NCI-H2227 treated with DMSO at 0.1 percent for 48 hours (cell line): ENCODE measurements at places on chromosomes 6 and 20.

GRCh38 chr20:61937146-61937962 is 128.3 kb downstream of the TAF4 start:
- DNase-seq: no peak

GRCh38 chr20:10783707-10784553 is 110.1 kb upstream of the JAG1 start:
- DNase-seq: peak; percentile 56

DNA sequence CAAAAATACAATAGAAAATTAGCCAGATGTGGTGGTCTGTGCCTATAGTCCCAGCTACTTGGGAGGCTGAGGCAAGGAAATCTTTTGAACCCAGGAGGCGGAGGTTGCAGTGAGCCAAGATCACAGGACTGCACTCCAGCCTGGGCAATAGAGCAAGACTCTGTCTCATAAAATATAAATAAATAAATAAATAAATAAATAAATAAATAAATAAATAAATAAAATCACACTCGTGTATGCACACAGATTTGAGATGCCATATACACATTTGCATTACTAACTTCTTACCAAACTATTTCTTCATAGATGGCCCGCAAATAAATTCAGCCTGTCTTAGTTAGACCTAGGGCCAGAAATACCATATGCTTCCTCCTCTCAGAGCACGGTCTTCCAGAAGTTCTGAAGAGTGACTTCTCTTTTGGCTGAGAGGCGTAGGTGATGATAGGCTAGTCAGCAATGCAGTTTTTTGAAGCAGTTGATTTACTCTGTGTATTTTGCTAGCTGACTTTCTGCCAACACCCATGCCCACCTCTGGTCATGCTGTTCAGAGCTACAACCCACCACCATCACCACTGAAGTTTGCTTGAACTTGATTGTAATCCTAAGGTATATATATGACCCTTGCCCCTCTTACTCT is 150.1 kb downstream of the SASH1 start:
- DNase-seq: no peak

DNA sequence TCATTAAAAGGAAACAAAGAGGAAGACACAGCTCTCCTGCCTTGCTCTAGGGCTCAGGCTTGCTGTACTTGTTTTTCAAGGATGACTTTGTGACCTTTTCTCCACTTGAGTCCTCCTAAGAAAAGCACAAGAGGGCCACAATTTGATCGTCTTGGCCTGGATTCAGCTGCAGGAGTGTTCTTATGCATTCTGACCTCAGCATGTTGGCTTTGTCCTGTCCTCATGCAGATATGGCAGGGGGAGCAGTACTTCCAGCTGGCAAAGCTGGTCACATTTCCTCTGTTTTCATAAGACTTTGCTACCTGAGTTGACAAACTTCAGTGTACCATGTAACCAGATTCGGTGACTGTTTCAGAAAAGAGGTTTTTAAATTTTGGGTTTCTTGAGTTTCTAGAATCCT is 30.8 kb downstream of the KDM1B start:
- DNase-seq: no peak

DNA sequence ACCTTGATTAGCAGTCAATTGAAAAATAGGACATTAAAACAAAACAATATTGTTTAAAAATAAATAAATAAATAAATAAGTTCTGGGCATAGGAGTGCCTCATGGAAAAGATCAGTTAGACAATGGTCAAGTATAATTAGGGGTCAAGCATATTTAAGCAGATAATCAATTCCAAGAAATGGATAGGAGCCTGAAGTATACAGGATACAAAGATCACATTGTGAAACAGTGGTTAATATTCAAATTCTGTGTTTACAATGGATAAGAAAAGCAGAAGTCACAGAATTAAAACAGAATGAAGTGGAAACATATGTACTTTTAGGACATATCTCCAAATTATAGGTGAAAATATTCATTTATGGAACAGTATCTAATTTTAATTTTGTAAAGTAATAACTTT is 1028.6 kb upstream of the CITED2 start:
- DNase-seq: no peak
